ENCODE measurements at places on chromosomes 1 and 21. TPM values are rescaled to one million over a fixed set of nuclear protein-coding genes. Genes with fewer than 3 reads are reported as not detected.
A peak's percentile ranks its signal among the peaks of the same experiment; 100 is the strongest.

GRCh38 chr1:69697340-69697739, 129.6 kb downstream of the LRRC7 start:
- DNase-seq: no peak

DNA sequence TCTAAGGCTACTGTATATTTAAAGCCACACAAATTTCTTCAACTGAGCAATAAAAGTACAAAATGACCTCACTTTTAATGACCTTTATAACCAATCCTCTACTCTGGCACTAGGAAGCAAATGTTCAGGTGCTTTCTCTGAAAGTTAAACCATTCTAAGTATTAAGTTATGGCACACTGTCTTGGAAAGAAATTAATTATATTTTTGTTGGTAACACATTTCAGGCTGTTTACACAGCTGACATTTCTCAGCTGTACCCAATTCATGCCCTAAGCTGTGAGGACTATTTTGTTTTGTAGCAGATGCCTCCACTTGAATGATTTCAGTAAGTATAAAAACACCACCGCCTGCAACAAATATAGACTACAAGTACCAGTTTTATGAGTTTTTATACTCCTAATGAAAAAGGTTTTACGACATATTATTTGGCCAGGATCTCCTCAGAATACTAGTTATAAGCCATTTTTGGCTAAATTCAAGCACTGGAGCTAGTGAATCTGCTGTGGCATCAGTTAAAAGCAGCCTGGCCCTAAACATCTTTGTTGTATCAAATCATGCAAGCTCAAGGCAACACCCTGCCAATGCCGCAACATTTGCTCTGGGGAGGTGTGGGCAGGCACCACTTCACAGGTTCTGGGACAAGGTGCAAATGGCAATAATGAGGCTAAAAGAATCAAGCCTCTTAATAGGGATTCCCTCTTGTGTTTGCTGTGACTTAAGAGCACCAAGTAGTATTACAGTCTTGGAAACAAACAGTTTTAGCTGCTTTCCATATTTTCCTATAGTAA, 228.4 kb upstream of the DMRTA2 start:
- no peak for DNase-seq

DNA sequence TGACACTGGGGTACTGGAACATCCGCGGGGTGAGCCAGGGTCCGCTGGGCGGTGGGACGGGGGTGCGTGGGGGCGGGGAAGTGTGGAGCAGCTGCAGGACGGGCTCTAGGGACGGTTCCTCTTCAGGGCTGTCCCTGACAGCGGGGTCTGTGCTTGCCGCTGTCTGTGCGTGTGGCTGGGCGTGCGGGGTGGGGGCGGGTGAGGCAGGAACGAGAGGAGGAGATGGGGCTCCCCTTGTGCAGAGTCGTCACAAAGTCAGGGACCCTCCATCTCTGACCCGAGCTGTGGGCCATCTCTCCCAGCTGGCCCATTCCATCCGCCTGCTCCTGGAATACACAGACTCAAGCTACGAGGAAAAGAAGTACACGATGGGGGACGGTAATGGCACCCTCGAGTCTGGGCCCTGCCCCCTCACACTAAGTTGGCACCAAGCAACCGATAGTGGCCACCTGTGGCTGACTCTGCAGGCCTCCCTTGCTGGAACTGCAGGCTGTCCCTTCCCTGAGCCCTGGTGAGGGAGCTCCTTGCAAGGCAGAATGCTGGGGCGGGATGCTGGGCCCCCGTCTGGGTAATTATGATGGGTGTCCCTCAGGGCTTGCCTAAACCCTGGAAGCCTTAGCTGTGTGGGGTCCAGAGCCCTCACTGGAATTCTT, 392 bp downstream of the GSTM2 start:
- DNase-seq: no peak

DNA sequence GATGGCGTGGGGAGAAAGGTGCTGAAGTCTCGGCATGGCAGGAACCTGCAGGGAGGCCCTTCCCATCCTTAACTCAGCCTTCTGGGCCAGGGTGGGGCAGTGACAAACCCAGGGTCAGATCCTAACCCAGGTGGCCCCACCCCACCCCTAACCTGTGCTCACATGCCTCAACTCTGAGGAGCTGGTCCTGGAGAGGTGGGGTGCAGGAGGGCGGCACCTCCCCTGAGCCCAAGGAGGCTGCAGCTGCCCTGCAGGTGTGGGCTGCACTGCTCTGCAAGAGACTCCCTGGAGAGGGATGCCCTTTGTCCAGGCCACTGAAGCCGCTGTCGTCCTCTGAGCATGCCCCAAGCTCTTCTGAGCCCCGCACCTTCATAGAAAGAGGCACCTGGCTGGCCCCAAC, 15.2 kb upstream of the ADAMTSL4 start:
- no peak for DNase-seq

- no peak for DNase-seq
These were observed 65.2 kb upstream of the SPAG17 start for GRCh38 chr1:118250232-118250631.

DNA sequence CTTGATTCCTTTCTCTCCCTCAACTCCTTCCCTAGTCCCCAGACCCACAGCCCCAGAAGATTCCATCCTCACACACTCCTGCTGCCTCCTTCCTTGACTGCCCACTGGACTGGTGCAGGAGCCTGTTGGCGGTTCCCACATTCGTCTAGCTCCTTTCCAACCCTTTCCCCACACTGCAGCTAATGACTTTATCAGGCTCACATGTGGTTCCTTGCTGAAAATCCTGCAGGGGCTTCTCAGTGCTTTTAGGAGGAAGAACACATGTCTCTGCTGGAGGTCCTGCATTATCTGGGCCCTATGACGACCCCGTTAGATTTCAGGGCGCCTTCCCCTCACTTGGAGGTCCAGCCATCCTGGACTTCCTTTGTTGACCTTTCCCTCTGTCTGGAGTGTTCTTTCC, 50.2 kb downstream of the EDN2 start:
- no peak for DNase-seq

DNA sequence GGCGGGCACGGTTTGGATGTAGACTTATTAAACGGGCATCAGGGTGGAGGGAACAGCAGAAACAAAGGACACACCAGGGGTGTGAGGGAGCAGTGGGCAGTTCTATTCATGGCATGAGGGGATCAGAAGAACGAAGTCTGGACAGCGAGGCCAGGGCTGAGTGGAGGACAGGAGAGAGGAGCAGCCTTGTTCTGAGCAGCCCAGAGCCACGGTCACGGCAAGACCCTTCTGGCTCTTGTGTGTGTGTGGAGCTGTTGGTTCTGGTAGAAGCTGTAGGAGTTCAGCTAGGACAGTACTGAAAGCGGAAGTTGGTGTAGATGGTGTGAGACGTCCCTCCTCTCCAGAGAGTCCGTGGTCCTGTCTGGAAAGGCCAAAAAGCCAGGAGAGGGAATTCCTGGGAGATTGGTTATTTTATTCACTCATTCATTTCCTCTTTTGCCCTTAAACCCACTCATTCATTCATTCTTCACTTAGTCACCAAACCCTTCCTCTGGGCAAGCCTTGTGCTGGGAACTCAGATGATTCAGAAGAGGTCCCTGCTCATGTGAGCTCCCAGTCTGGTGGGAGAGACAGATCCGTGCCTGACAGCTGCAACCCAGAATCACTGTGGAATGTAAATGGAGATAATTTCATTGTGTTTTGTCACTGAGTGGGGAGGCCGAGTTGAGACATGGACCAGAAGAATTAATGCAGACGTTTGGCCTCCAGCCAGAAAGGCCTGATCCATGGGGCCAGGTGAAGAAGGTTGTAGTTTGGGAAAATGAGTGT, 4.1 kb upstream of the ACOT11 start:
- DNase-seq: no peak

- DNase-seq: peak; percentile 84
These were observed 5.8 kb upstream of the CHI3L2 start for GRCh38 chr1:111221633-111222291.

- no peak for DNase-seq
These were observed 198.7 kb upstream of the DUSP10 start for GRCh38 chr1:221940631-221941030.

DNA sequence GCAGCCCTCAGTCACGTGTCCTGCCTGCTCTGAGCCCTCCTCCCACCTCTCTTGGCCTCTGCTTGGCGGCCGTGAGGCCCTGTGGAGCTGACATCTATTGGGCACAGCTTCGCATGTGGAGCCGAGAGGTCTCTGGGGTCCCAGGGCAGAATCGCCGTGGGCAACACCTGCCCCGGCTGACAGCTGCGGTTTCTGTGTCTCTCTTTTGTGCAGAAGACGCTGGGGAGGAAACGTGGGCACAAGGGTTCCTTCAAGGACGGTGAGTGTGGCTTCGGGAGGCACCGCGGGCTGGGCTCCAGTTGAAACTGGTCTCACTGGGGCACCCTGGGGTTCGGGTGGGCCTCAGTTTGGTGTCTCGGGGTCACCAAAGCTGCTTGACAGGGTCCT, 11.5 kb downstream of the ARHGEF16 start:
- no peak for DNase-seq

- DNase-seq: no peak
These were observed 106.0 kb downstream of the ELAVL4 start for GRCh38 chr1:50214717-50215116.

GRCh38 chr1:30088594-30088993, 634.8 kb downstream of the MATN1 start:
- no peak for DNase-seq

DNA sequence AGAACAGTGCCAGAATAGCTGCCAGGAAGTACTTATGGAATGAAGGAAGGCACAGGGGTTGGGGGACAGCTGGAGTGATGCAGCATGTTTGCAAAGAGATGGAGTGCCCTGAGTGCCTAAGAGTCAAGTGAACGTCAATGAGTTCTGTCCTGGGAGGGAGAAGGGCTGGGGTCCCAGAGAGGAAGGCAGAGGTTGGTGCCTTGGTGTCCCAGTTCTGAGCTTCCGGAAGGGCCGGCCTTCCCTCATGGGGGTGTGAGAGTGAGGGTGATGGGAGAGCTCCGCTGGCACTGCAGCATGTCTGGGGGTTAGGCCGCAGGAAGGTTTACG, 17.6 kb downstream of the NES start:
- no peak for DNase-seq

DNA sequence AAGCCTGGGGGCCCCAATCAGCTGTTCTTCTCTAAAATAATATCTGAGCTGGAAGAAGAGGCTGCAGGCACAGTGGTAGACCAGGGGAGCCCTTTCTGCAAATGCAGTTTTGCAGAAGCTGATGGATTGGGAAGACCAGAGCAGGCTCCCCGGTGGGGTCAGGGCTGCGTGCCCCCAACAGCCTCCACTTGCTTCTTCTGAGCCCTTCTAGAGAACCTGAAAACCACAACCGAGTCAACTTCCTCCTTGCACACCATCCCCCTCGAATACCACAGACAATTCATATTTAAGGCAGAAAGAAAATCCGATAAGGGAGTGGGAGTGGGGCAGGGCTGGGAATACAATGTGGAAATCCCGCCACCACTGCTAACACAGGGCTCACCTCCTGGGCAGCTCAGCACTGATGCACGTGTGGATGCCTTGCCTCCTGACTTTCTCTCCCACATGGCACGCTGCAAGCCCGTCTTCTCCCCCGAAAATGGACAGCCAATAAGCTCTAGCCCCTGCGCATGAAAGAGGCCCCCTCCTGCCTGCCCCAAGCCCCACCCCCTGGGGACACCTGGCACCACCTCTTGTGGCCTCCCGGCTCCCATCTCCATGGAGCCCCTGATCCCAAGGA, 25.4 kb upstream of the ALDH4A1 start:
- DNase-seq: peak; percentile 59

- no peak for DNase-seq
These were observed 42.5 kb upstream of the SYT2 start for GRCh38 chr1:202752774-202753173.

- no peak for DNase-seq
These were observed 2.4 kb upstream of the S100A5 start for GRCh38 chr1:153542956-153543711.

DNA sequence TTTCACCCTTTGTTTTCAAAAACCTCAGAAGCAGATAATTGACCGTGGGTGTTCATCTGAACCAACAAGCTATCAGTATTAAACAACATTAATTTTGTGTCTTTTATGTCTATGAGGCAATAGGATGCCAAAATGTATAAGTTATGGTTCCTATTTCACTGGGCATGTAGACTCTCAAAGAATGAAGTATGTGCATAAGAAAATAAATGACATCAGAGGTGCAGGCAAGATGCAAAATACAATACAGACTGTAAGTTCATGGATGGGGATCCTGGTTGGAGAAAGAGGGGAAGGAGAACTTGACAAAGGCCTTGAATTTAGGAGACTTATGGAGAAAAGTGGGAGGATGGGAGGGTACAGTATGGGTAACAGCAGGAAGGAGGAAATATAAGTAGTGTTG, 23.4 kb upstream of the POU2F1 start:
- DNase-seq: no peak

DNA sequence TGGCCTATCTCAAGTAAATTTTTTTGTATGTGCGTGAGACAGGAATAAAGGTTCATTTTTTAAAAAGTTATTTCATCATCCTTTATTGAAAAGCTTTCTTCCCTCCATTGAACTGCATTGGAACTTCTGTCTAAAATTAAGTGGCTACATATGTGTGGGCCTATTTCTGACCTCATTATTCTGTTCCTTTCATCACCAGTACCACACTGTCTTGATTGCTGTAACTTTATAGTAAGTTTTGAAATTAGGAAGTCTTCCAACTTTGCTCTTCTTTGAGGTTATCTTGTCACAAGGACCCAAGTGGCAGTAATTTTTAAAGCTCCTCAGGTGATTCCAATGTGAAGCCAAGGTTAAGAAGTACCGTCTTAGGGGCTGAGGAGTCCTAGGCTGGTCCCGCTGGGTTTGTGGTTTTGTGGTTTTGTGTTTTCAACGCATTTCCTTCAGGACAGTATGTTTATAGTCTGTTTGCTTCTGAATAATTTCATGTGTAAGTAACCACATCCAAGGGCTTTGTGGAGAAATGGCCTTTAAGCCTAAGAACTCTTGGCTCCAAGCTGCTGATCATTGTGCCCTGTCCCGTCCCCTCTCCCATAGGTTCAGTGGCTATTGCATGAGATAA, 12.4 kb upstream of the SCAF4 start:
- no peak for DNase-seq

DNA sequence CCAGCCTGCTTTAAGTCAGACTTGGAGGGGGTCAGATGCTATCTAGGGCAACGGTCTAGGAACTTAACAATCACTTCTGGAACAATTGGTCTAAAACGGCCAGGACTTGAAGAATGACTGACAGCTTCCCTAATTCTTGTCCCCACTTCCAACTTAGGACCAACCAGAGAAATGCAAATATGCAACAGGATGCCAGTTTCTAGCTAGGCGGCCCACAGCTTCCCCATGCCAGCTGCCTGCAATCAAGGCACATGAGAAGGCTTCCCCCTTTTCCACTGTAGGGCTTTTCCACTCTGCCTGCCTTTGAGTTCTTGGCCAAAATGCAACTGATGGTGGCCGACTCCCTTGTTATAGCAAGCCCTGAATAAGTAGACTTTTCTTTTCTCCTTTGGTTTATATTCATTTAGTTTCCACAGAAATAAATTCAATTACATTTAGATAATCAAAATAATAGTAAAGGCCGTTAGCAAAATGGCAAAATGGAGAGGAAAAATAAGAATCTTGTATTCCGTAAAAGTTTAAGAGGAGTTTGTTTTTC, 80.9 kb downstream of the BACH1 start:
- DNase-seq: no peak

FAM167B gene
- total RNA-seq: 0.87 TPM

KCNC4 gene
- 7.1 TPM for total RNA-seq

KCNQ4 gene
- 0.23 TPM for total RNA-seq

IFNLR1 gene
- total RNA-seq: 3.4 TPM

ERO1B gene
- total RNA-seq: 2.5 TPM

TMEM39B gene
- total RNA-seq: 30.4 TPM

TCEA3 gene
- total RNA-seq: 18.3 TPM

LAMB3 gene
- 1.3 TPM for total RNA-seq

Data from activated CD4-positive, alpha-beta T cell treated with anti-CD3 and anti-CD28 coated beads, Interleukin-2, amount 10 ng/mL, durations not matched to agents 7 days and 5 days (primary cell).